Heart right ventricle (tissue), 16 donors: ENCODE measurements at places on chromosomes 6 and 20. TPM values are rescaled to one million over a fixed set of nuclear protein-coding genes. Genes with fewer than 3 reads are reported as not detected.

GRCh38 chr20:6130045-6130444, 7.2 kb upstream of the FERMT1 start:
- no peaks in the 10 kb centered on the region for H3K27me3 ChIP-seq
- DNase-seq, result no peak
- no peak overlapping the region for H3K27ac ChIP-seq
- no peak overlapping the region for H3K4me3 ChIP-seq

DNA sequence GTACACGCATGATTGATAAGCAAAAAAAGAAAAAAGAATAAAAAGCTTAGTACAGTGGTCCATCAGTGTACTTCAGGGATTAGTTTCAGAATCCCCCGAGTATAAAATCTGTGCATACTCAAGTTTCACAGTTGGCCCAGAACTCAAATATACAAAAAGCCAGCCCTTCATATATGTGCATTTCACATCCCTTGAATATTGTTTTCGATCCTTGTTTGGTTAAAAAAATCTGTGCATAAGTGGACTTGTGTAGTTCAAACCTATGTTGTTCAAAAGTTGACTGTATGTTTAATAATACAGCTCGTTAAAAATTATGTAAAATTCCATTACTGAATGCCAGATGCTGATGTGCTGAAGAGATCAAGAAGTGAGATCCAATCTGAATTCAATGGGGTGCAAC, 54.2 kb downstream of the LHFPL5 start:
- H3K4me3 ChIP-seq, result no peak overlapping the region
- no peaks in the 10 kb centered on the region for H3K4me1 ChIP-seq
- H3K27ac ChIP-seq, result no peak overlapping the region
- DNase-seq, result no peak

DNA sequence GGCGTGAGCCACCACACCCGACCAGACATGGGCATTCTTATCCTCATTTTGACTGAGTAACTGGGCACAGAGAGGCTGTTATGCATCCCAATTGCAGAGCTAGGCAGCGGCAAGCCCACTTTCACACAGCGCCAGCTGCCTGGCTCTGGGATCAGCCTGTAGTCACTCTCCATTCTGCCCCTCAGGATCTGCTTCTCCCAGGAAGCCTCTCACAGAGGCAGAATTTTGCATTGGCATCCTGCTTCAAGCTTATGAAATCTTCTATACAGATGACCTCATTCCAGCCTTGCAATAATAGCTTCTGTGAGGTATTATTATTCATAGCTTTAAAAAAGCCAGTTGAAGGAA, 37.0 kb upstream of the IER3 start:
- no peaks in the 10 kb centered on the region for H3K36me3 ChIP-seq
- H3K4me1 ChIP-seq, result peaks cover 34% of the 10 kb centered on the region
- no peak overlapping the region for H3K4me3 ChIP-seq
- H3K27me3 ChIP-seq, result no peaks in the 10 kb centered on the region
- DNase-seq, result peak; percentile 43

DNA sequence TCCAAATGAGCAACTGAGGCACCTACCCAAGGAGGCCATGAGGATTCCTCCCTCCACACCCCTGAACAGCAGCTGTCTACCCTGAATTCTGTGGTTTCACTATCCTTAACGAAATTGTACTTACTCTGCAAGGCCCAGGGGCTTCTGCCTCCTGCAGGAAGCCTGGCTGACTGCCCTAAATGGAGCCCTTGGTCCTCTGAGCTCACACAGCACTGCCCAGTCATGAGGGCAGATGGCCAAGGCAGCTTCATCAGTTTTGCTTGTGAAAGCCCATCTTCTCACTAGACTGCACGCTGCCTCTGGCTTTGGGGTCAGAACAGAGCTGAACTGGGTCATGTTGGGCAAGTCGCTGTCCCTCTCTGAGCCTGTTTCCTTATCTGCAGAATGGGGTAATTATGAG, 26.4 kb upstream of the SIRPA start:
- H3K27me3 ChIP-seq, result no peaks in the 10 kb centered on the region
- H3K4me3 ChIP-seq, result no peak overlapping the region
- H3K36me3 ChIP-seq, result no peaks in the 10 kb centered on the region
- DNase-seq, result no peak
- H3K27ac ChIP-seq, result no peak overlapping the region

GRCh38 chr20:59127839-59128238, 35.8 kb upstream of the ZNF831 start:
- H3K36me3 ChIP-seq, result no peaks in the 10 kb centered on the region
- H3K27ac ChIP-seq, result no peak overlapping the region
- DNase-seq, result no peak
- H3K27me3 ChIP-seq, result no peaks in the 10 kb centered on the region

- no peaks in the 10 kb centered on the region for H3K27me3 ChIP-seq
- no peaks in the 10 kb centered on the region for H3K36me3 ChIP-seq
- no peak overlapping the region for H3K27ac ChIP-seq
Observed at GRCh38 chr6:109304284-109305015, 77.8 kb downstream of the CD164 start.

Gene PBOV1
- not detected for total RNA-seq

Gene BTN1A1
- total RNA-seq, result not detected

DNA sequence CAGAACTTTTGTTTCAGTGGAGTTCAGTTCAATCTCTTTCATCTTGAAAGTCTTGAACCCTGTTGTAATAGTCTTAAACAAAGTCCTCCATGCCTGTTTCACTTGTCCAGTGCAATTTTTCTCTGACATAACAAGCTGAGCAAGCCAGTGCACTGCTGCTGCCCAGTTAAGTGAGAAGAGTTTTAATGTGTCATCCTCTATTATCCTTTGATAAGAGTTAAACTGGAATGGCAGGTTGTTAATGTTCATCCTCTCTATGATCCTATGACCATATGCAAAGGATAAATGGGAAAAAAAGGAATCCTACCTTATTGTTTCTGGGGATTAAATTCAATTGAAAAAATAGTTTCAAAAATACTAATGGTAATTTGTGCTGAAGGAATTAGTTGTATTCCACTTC, 197.5 kb downstream of the FRK start:
- no peaks in the 10 kb centered on the region for H3K27me3 ChIP-seq
- no peaks in the 10 kb centered on the region for H3K4me1 ChIP-seq
- DNase-seq, result no peak
- H3K4me3 ChIP-seq, result no peak overlapping the region

DNA sequence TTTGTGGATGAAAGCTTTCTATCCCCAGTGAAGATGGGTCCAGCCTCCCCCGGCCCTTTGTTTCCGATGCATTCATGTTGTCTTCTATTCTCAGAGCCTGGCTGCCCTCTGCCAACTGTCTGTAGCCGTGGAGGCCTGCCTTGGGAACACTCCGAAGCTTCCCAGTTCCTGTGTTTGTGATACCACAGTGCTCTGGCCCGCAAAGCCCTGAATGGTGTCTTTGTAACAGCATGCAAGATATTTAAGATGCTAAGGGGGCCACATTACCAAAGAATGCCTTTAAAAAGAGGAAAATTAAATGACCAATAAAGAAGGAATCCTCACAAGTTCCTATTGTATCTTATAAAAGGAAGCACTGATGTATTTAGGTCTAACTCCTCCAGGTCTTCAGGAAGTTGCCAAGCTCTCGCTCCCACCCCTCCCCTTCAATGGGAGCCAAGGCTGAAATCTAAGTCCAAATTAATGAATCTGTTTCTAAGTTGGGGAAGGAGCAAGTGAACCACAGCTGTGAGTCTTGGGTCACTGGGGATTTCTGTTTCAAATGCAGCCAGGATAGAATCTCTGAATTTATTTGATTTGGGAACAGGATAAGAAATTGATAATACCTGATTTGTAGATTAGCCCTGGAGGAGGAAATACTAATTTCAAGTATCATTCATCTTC, 596.1 kb downstream of the QKI start:
- no peaks in the 10 kb centered on the region for H3K4me1 ChIP-seq
- H3K27ac ChIP-seq, result peak overlapping the region; percentile 50
- no peaks in the 10 kb centered on the region for H3K36me3 ChIP-seq
- no peak overlapping the region for H3K4me3 ChIP-seq

GRCh38 chr6:30678964-30679726, 6.3 kb upstream of the DHX16 start:
- no peaks in the 10 kb centered on the region for H3K27me3 ChIP-seq
- peak overlapping the region; percentile 99 for H3K27ac ChIP-seq
- H3K4me1 ChIP-seq, result peaks cover 33% of the 10 kb centered on the region
- DNase-seq, result peak; percentile 92

DNA sequence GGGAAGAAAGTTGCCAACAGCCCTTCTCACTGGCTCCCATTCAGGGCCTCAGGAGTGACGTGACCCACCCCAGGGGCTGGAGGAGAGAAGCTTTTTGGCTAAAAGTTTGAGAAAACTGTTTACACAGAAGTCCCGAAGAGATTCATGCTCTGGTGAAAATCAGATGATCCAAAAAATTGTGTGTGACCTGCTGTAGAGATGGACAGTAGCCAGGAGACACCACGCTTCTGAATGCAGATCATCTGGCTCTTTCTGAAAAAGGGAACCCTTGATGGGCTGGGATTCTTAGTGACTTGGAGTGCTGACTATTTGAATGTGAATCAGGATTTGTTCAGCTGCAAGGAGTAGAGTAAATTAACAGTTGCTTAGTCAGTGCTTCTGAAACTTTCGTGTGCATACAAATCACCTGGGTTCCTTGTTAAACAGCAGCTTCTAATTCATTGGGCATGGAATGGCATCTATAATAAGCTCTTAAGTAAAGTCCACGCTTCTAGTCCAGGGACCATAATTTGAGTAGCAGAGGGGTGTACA, 265.1 kb downstream of the PREX1 start:
- peaks cover 18% of the 10 kb centered on the region for H3K27me3 ChIP-seq
- no peak overlapping the region for H3K27ac ChIP-seq
- no peak for DNase-seq

GRCh38 chr6:7080311-7080710, 27.4 kb upstream of the RREB1 start:
- no peaks in the 10 kb centered on the region for H3K4me1 ChIP-seq
- H3K27ac ChIP-seq, result no peak overlapping the region
- no peaks in the 10 kb centered on the region for H3K27me3 ChIP-seq
- no peak for DNase-seq

Gene ZNF322
- total RNA-seq, result 9.5 TPM

DNA sequence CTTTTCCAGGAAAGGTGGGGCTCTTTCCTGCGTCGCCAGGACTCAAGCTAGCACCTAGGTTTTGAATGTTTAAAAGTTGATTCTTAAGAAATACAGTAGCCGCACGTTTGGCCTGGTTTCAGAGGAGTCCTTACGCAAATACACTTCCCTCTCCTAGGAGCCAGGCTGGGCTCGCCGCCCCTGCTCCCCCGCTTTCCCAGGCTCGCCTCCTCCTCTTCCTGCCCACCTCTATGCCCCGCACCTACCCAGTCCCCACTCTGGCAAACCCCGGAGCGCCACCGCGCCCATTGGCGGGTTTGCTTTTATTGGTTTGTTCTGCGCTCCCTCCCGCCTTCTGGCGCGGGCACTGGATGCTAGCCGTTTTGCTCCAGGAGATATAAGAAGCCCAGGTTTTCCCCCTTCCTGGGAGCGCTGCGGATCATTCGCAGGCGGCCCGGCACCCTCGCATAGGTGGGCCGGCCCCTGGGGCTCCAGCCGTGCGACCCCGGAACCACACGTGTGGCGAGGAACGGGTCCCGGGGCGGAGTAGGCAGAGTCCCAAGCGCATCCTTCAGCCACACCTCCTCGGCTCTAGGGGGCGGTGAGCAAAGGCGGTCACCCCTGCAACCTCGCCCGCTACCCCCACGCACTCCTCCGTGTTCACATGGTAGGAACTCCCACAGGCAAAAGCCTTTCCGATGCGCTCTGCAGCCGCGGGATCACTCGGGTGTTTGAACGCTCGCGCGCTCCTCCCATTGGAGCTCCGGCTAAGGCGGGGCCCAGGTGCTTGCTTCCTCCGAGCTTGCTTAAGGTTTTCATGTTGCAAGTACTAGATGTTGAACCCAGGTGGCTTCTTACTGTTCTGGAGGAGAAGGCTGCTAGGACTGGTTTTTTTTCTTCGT, 119.0 kb downstream of the RTN4IP1 start:
- H3K27ac ChIP-seq, result no peak overlapping the region
- peak overlapping the region; percentile 40 for H3K4me3 ChIP-seq
- H3K36me3 ChIP-seq, result no peaks in the 10 kb centered on the region
- peak; percentile 38 for DNase-seq
- peaks cover 53% of the 10 kb centered on the region for H3K27me3 ChIP-seq
- H3K4me1 ChIP-seq, result peaks cover 18% of the 10 kb centered on the region

GRCh38 chr6:145031962-145032361, 703.4 kb downstream of the EPM2A start:
- DNase-seq, result no peak
- H3K27me3 ChIP-seq, result no peaks in the 10 kb centered on the region
- H3K27ac ChIP-seq, result no peak overlapping the region
- H3K4me3 ChIP-seq, result no peak overlapping the region
- H3K36me3 ChIP-seq, result no peaks in the 10 kb centered on the region

Gene TRMT11
- 10.3 TPM for total RNA-seq

- H3K4me3 ChIP-seq, result no peak overlapping the region
- no peak overlapping the region for H3K27ac ChIP-seq
- H3K4me1 ChIP-seq, result no peaks in the 10 kb centered on the region
- no peak for DNase-seq
- no peaks in the 10 kb centered on the region for H3K36me3 ChIP-seq
Observed at GRCh38 chr6:130575971-130576370, 210.2 kb downstream of the TMEM200A start.

Gene SMPDL3A
- 5.2 TPM for total RNA-seq

Gene CALHM5
- 2.8 TPM for total RNA-seq

GRCh38 chr6:113351173-113351834, 505.8 kb upstream of the MARCKS start:
- H3K27me3 ChIP-seq, result no peaks in the 10 kb centered on the region
- no peak overlapping the region for H3K4me3 ChIP-seq
- DNase-seq, result peak; percentile 43
- no peak overlapping the region for H3K27ac ChIP-seq
- no peaks in the 10 kb centered on the region for H3K36me3 ChIP-seq
- peaks cover 21% of the 10 kb centered on the region for H3K4me1 ChIP-seq

Gene CHRNA4
- 1.0 TPM for total RNA-seq

- H3K27me3 ChIP-seq, result no peaks in the 10 kb centered on the region
- no peak overlapping the region for H3K4me3 ChIP-seq
- no peaks in the 10 kb centered on the region for H3K36me3 ChIP-seq
- H3K27ac ChIP-seq, result no peak overlapping the region
Observed at GRCh38 chr20:18981962-18982539, 168.5 kb downstream of the SCP2D1 start.

DNA sequence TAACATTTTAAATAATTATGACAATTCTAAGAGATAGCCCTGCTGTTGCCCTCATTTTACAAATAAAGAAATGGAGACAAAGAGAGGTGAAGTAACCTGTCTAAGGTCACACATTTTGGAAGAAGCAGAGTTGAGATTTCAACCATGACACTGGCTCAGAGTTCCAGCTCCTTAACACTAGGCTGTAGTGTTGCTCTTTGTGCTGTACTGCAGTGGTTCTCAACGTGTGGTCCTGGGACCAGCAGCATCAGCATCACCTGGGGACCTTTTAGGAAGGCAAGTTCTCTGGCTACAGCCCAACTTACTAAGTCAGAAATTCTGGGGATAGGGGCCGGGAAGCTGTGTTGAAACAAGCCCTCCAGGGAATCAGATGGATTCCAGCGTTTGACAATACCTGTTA, 62.4 kb upstream of the FERMT1 start:
- no peak for DNase-seq
- no peaks in the 10 kb centered on the region for H3K27me3 ChIP-seq
- no peak overlapping the region for H3K27ac ChIP-seq
- no peak overlapping the region for H3K4me3 ChIP-seq

GRCh38 chr6:35681298-35681697, 7.4 kb downstream of the FKBP5 start:
- no peaks in the 10 kb centered on the region for H3K36me3 ChIP-seq
- no peak overlapping the region for H3K4me3 ChIP-seq
- H3K4me1 ChIP-seq, result no peaks in the 10 kb centered on the region
- H3K27ac ChIP-seq, result no peak overlapping the region

Gene ME1
- total RNA-seq, result 25.5 TPM

GRCh38 chr20:49790077-49790798, 22.4 kb upstream of the SLC9A8 start:
- no peaks in the 10 kb centered on the region for H3K36me3 ChIP-seq
- H3K4me1 ChIP-seq, result peaks cover 15% of the 10 kb centered on the region
- DNase-seq, result peak; percentile 40
- H3K4me3 ChIP-seq, result no peak overlapping the region
- peak overlapping the region; percentile 68 for H3K27ac ChIP-seq
